ENCODE measurements at places on chromosomes 11 and 22.

GRCh38 chr11:66987158-66987620, 12.1 kb downstream of the C11orf86 start:
- no peak for DNase-seq

DNA sequence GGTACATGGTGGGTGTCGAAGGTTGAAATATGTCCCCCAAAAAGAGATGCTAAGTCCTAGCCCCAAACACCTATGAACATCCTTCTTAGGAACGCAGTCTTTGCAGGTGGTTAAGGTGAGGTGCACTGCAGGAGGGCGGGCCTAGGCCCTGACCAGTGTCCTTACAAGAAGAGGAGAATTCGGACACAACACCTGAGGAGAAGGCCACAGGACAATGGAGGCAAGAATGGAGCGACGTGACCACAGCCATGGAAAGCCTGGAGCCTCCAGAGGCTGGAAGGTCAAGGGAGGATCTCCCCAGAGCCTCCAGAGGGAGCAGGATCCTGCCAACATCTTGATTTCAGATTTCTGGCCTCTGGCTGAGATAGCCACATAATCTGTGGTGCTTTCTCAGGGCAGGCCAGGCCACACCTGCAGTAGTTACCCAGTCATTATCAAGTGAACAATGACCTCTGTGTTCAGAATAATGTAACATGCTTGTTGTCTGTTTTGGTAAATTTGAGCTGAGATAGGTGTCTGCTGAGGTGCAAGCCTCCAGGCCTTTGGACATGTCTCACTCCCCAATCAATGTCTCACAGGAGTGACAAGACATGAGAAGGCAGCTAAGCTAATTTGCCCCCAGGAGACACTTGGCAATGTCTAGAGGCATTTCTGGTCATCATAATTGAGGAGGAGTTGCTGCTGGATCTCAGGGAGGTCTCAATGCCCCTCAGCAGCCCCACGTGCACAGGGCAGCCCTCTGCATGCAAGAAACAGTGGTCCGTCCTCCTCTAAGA, 498.9 kb downstream of the BRD1 start:
- DNase-seq: no peak

- no peak for DNase-seq
Observed at GRCh38 chr11:34624069-34624468, 3.2 kb downstream of the EHF start.

- DNase-seq: no peak
Observed at GRCh38 chr11:1912289-1912878, 7.1 kb upstream of the TNNT3 start.

DNA sequence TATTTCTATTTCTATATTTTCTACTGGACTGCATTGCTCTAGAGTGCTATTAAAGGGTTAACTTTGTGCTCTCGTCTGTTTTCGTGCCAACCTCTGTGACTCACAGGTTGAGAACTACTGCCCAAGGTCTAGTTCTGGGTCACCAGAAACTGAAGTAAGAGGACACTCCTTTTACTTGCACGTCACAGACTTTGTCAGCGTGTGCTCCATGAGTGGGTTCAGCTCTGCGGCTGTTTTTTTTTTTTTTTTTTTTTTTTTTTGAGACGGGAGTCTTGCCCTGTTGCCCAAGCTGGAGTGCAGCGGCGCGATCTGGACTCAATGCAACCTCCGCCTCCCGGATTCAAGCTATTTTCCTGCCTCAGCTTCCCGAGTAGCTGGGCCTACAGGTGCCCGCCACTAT, 49.8 kb downstream of the CLMP start:
- peak; percentile 78 for DNase-seq

- DNase-seq: no peak
Observed at GRCh38 chr22:36806835-36807234, 10.0 kb downstream of the PVALB start.

Measured in adipocyte (in vitro differentiated cells).